ENCODE measurements at places on chromosomes 2 and 18. TPM values are rescaled to one million over a fixed set of nuclear protein-coding genes. Genes with fewer than 3 reads are reported as not detected.
A peak's percentile ranks its signal among the peaks of the same experiment; 100 is the strongest.

DNA sequence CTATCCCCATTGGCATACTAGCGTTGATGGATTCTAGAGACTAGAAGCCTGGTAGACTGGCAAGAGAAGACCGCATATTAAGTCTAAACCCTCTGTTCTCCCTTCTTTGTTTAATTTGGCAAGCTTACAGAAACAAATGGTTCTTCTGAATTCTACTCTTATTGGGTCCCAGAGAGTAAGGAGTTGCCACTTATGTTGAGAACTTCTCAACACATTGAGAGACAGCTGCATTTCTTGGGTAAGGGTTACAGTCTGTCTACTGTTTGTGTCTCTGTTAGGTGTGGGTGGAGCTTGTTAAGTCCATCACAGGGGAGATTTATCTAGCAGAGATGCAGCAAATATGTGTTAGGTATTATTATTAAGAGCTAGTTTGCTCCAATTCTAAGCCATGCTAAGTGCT lies 435.8 kb upstream of the MEIS1 start:
- no peak for DNase-seq

DNA sequence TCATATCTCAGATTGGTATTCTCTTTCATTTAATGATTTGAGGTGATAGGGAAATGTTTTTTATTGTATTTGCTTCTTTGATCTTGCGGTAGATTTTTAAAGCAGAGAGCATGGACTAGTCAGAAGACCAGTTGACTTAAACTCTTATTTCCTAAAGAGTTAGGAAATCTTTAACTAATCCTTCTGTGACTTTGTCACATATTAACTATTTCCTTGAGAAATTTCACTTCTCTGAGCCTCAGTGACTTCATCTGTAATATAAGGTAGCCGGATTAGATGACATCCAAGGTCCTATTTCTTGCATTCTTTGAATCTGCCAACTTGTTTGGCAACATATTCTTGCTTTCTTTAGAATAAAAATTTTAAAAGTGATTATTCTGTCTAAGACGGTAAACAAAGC lies 55.6 kb downstream of the MTX2 start:
- no peak for DNase-seq

TRIM54 gene
- not detected for total RNA-seq

DNA sequence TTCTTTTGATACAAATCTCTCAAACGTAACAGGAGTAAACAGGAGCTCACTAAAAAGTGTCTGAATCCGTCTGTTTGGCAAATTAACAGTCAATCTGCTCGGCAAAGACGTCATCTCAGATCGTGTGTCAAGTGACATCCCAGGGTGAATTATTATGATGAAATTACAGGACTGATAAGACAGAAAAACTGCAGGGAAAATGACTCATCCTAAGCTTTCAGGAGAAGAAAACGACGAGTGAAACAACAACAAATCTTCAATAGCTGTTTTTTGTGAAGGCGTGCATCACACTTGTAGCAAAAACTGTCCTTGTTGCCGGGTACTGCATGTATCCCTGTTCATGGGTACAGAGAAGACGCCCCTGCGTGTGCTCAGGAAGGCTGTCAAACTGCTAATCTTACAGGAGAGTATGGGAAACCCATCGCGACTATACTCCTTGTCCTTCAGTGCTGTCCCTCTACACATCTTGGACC lies 24.9 kb downstream of the EPB41L3 start:
- no peak for DNase-seq

DNA sequence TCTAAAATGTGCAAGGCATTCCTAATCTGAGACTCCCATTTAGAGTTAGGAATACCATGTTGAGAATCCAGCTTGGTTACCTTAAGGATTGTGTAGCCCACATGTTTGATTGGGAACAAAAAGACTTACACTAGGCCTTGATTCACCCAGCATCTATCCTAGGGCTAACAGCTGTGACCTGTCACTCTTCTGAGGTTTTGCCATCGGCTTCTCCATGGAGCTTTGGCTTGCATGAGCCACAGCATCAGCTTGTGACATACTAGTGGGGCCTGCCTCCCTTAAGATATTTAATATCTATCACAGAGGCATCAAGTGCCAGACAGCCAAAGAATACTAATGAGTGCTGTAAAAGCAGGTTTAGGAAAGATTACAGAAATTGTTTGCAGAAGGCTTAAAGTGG lies 241.3 kb upstream of the UBE2E3 start:
- DNase-seq = peak; percentile 97

- DNase-seq = no peak
Measured at GRCh38 chr18:52657043-52657805, 317.2 kb downstream of the DCC start.

ERICH2 gene
- not detected for total RNA-seq

UGT1A6 gene
- total RNA-seq = not detected

- DNase-seq = no peak
Measured at GRCh38 chr18:52341608-52342381, 1.8 kb downstream of the DCC start.

KIF1A gene
- total RNA-seq = 0.75 TPM

FAM237A gene
- total RNA-seq = not detected

- peak; percentile 96 for DNase-seq
Measured at GRCh38 chr18:3603421-3604234, 153.7 kb downstream of the TGIF1 start.

All from LHCN-M2 (cell line).